ENCODE measurements at places on chromosomes 16 and 17.

- no peak for DNase-seq
These were observed 43.4 kb downstream of the SLFN5 start for GRCh38 chr17:35286120-35286781.

GRCh38 chr17:66523378-66524200 lies 221.2 kb downstream of the PRKCA start:
- DNase-seq, result no peak

- DNase-seq, result no peak
These were observed 21.6 kb upstream of the TRIM25 start for GRCh38 chr17:56935461-56935860.

DNA sequence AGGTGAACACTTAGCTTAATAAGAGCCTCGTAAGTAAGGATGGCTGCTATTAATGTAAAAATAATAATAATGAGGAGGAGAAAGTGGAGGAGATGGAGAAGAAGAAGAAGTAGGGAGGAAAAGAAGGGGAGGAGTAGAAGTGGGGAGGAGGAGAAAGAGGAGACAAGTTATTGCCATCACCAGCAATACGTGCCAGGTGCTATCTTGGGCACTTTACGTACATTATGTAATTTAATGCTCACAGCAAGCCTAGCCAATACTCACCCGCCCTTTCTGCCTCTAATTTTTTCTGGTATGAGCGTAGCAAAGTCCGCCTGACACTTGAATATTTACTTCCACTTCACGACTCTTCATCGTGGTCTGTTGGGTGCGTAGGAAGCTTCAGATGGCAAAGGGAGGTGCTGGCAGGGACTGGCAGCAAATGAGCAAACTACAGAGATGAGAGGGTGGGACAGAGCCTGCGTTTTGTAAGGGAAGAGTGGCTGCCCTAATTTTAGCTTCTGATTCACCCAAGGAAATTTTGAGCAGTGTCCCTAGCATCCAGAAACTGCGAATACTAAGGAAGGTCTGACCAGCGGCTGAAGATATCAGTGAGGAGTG lies 42.1 kb upstream of the CDH13 start:
- no peak for DNase-seq

GRCh38 chr16:400061-400591 lies 1.6 kb upstream of the DECR2 start:
- DNase-seq, result no peak

DNA sequence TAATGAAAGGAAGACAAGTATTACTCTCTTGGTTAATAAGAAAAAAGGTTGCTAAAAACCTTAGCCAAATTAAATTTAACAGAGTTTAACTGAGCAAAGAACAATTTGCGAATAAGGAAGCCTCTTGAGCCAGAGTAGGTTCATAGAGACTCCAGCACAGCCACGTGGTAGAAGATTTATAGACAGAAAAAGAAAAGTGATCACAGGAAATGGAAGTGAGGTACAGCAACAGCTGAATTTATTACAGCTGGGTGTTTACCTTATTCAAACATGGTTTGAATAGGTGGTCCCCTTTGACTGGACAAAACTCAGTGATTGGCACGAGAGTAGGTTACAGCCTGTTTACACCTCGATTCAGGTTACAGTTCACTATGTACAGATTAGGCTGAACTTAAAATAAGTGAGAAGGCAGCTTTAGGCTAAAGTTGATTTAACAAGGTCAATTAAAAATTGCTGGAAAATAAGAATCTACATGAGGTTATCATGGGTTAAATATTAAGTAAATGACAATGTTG lies 3.3 kb upstream of the CCL15 start:
- DNase-seq, result no peak

- DNase-seq, result no peak
These were observed 355.8 kb downstream of the SOX9 start for GRCh38 chr17:72476575-72476986.

DNA sequence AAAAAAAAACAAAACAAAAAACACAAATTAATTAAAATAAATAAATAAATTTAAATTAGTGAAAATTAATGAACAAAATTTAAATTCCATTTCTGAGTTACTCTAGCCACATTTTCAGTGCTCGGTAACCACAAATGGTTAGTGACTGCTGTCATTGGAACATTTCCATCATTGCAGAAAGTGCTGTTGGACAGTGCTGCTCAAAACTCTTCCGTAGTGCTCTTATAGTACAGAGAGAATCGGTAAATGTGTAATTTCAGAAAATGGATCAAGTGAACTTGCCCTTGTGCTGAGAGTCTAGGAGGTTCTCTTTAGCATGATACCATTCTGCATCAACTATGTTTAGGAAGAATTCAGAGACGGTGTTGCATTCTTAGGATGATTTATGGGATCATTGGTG lies 23.7 kb downstream of the ZNRF1 start:
- DNase-seq, result no peak

- DNase-seq, result no peak
These were observed 16.6 kb upstream of the CALB2 start for GRCh38 chr16:71341881-71342280.

DNA sequence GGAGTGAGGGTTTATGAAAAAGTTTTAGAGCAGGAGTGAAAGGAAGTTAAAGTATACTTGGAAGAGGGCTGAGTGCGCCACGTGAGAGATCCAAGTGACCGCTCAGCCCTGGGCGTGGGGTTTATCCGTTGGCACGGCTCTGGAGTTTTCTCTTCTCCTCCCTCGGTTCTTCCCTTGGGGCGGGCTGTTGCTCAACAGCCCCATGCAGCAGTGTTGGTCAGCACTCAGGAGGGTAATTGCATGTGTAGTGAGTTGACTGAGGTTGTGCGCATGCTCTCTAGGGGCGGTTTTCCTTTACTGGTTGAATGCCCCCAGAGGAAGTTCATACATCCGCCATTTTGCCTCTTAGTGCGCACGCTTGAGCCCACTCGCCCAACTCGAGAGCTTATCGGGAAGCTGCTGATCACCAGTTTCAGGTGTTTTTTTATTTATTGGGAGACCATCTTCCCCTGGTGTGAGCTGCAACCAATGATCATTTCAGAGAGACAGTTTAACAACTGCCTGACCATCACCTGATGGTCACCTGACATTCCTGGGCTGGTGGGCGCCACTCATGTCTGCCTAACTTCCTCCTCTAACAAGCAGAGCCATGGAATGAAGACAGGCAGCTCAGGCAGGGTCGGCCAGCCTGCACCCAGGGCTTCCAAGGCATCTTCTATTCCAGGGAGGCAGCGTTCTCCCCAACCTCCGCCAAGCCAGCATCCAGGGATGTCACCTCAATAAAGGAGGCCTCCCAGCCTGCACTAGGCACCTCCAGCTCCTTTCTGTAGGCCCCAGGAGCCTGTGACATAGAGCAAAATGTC lies 41.3 kb upstream of the DNAH17 start:
- DNase-seq, result no peak

DNA sequence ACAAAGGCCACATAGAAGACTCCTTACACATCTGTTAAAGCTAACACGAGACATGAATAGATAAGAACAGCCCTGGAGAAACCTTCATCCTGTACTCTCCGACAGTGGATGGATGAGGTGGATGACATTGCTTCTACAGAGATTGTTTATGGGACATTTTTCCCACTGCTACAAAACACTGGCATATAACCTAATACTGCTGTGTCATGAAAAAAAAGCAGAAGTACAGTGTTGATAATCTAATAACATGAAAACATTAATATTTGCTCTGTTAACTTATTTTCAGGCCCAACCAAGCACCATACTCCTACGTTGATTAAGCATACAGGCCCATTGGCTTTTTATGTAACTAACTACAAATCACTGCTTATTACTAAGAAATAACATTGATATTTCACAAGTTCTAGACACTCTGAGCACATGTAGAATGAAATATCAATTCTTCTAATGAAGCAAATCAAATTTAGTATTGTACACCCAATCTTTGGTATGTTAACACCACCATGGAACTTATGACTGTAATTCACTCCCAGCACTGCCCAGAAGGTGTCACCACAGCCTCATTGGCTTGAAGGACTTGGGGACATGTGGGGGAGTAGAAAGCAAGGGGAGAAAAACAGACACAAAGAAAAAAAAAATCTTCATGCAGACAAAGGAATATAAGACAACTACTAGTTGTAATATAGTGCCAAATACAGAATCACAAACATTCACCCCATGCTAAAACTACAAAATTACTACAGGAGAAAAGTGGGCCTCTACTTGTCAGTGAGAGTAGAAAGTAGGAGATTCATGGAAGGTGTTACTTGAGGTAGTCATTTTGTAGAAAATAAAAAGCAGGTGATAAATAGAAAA lies 330.0 kb upstream of the PMFBP1 start:
- DNase-seq, result peak; percentile 49

DNA sequence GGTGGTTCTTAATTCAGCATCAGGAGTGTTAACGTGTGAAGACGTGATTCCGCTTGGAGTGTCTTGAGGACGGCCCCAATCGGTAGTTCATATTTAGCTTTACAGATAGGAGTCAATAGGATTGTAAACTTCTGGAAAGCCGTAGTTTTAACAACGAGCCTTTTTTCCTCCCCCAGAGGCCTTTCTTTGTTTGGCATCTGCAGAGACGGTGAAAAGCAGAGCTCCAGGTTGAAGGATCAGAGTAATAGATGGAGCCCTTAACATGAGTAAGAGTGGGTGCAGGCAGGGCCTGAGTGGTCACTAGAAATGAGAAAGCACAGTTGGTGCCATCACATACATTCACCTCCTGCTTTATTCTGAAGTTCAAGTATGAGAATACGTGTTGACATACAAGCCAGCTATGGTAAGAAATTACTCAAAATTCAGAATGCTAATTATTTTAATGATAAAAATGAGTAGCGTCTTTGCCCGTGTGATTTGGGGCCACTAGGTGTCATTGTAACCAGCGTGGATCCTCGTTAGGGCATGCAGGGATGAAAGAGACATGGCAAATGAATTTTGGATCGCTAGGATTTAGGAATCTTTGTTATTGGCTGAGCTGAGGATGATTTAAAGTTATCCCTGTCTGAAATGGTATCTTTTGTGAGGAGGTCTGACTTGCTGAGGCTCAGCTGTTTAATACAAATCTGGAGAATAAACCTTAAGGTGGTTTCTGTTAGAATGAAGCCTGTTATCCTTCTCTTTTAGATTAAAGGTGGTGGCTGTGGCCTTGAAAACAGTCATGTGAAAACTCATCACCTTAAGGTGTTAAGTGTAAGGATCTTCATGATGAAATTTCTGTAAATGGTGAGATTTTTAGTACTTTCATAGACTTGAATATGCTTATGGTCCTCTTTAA lies 18.6 kb downstream of the PRCD start:
- DNase-seq, result no peak

DNA sequence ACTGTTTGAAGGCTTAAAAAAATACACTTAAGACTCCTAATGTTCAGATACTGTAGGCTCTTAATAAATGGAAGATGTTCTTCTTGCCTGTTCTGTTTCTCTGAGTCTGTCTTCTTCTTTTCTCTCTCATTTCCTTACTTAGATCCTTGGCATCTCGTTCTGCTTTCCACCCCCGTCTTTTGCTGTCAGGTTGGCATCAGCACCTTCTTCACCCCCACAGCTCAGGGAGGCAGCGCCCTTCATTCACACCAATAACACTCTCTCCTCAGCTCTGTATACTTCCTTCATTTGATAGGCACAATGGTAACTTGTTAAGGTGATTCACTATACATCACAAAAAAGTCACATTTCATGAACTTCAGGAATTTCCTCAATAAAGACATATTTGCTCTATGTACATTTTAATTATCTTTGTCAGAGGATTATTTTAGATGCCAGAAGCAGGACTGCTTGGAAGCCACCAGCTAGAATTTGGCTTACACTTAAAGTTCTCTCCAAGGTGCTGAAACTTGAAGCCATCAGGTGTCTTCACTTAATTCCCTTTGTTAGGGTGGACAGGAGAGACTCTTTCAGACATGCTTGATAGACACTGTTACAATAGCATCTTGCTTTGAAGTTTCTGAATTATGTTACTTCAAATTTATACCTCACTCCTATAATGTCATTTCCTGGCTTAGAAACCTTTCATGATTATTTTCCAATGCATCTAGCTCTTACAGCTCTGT lies 670.1 kb upstream of the C16orf82 start:
- DNase-seq, result no peak

- no peak for DNase-seq
These were observed 92.0 kb upstream of the CHMP6 start for GRCh38 chr17:80899402-80900268.

- DNase-seq, result no peak
These were observed 144.3 kb downstream of the MSI2 start for GRCh38 chr17:57400648-57401047.

- DNase-seq, result no peak
These were observed 20.2 kb upstream of the ENDOV start for GRCh38 chr17:80394629-80395216.

DNA sequence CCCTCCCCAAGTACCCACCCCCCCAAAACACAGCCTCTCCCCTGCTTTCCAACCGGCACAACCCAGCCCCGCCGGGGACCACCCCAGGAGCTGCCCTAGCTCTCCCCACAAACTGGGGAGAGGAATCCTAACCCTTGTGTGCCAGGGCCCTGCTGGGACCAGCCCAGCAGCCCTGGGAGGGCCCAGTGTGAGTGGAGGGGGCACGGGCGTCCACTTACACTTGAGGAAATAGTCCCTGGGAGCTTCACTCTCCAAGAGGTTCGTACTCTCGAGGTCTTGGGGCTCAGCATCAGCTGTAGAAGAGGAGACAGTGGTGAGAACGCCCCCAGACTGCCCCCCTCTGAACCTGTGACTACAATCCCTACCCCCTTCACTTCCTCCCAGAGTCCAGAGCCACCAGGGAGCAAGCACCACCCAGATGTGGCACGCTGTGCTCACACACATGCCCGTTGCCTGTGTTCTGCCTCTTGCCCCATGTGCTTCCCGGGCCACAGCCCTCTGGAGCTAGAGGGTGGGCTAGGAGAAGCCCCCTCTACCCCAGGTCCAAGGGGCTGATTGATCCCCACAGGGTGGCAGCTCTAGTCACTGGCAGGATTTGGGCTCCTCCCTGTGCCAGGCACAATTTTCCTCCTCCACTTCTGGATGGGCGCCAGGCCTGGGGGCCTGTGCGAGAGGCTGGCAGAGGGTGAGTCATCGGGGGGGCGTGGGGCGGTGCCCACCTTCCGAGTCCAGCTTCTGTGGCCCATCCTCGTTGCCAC lies 3.0 kb downstream of the TRIM47 start:
- no peak for DNase-seq

DNA sequence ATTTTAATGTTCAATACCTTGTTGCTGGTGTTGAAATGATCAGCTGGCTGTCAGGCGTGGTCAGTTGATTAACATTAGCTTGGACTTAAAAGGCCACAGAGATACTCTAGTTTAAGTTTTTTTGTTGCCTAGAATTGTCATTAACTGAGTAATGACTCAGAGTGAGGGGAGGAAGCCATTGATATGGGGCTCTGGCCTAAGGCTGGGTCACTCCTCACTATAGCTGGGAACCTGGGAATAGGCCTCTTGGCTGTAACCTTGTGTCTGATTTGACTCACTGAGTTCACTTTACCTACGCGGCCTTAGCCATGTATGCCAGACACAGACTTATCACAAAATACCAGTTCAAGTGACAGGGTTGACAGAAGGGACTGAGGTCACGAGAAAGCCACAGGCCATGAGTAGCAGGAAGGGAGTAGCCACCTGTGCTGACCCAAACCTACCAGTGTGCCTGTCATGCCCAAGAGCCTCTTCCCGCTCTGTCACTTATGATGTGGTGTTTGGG lies 37.9 kb upstream of the ADCY7 start:
- no peak for DNase-seq

- DNase-seq, result no peak
These were observed 1.4 kb upstream of the VAMP2 start for GRCh38 chr17:8163978-8164814.
